Left hindlimb (tissue), 1 donor: ENCODE measurements at places on chromosomes 3 and 15.

GRCh38 chr3:66475386-66476020 is 25.3 kb downstream of the LRIG1 start:
- no peak for DNase-seq

- no peak for DNase-seq
Measured at GRCh38 chr15:72948662-72949061, 103.6 kb upstream of the NEO1 start.

- peak; percentile 35 for DNase-seq
Measured at GRCh38 chr3:184005941-184006507, 11.7 kb downstream of the ABCC5 start.

DNA sequence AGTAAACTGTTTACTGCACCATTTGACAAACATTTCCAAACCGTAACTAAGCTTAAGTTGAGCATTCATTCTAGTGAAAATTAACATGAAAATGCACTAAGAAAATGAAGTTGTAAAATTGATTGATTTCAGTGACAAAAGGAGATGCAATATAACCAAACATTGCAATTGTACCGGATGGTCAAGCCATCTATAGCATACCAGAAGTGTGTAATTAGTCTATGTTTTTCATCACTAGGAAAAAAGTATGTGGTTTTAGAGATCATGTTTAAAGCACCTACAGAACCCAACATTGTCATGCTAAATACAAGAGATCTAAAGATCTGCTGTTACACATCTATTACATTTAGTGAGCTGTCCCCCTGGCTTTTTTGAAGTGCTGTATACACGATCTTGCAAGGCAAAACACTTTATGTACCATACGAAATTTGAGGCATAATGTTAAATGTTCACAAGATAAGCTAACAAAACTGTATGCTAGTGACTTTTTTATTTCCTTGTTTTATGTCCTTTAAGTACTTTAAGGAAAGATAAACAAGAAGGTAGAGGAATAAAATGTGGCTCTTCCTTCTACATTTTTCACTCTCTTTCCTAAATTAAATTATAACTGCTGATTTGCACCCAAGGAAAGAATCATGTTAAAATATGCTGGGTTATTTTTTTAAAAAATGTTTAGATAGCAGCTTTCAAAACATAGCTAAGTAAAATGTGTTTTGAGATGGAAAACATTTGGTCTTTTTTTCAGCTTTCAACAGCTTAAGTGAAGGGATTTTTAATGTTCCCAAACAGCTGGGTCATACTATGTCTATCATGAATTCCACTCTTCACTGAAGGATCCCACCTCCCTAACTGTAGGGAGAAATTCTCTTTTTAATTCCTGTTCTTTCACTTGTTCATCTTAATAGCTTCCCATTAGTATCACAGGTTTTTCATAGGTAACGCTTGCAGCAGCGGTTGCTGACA is 498.0 kb downstream of the MECOM start:
- no peak for DNase-seq

DNA sequence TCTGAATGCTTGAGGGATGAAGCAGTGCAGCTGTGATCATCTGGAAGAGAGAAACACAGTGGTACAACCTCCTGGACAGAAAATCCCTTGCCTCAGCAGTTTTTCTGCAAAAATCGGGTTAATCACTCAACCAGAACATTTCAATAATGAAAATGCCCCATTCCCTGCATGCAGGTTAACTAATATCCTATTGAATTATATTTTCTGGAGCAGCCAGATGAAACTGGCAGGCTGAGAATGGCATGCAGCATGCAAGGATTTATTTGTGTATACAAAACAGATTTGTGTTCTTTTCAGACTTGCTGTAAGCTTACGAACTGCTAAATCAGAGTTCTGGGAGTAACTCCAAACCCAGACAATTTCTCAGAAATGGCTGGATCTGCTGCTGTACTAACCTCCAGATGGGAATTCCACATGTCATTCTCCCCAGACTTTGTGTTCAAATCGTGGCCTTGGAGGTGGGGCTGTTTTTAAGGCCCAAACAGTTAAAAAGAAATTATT is 39.1 kb downstream of the SLC9A9 start:
- DNase-seq: peak; percentile 74

DNA sequence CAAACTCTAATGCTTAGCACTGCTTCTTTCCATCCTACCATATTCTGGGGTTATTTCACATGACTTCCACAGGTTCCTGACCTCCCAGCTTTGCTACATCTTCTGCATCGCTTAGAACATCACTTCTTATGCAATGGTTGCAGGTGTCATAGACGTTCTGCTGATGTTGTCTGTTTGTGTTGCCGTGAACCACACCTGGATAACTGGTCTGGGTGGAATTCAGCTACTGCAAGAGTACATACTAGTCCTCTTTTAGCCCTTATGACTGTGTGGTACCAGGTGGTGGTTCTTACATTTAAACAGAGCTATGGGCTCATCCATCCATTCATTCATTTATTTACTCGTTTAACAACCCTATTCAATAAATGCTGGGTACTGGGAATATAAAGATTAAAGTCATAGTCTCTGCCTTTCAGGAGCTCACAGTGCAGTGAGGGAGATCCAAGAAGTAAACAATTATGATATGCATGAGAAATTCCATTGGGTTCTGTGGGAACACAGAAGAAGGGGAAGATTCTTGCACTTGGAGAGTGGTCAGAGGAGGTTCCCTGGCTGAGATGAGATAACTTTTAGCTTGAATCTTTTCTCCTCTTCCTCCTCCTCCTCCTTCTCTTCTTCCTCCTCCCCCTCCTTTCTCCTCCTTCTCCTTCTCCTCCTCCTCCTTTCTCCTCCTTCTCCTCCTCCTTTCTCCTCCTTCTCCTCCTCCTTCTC is 30.8 kb downstream of the TMEM45A start:
- no peak for DNase-seq

- DNase-seq: no peak
Measured at GRCh38 chr3:36476286-36476942, 96.1 kb downstream of the STAC start.

GRCh38 chr3:94587291-94587690 is 524.4 kb downstream of the NSUN3 start:
- DNase-seq: no peak

- no peak for DNase-seq
Measured at GRCh38 chr3:56833022-56833421, 31.3 kb upstream of the ARHGEF3 start.

GRCh38 chr15:58704155-58704865 is 45.2 kb downstream of the ADAM10 start:
- no peak for DNase-seq

DNA sequence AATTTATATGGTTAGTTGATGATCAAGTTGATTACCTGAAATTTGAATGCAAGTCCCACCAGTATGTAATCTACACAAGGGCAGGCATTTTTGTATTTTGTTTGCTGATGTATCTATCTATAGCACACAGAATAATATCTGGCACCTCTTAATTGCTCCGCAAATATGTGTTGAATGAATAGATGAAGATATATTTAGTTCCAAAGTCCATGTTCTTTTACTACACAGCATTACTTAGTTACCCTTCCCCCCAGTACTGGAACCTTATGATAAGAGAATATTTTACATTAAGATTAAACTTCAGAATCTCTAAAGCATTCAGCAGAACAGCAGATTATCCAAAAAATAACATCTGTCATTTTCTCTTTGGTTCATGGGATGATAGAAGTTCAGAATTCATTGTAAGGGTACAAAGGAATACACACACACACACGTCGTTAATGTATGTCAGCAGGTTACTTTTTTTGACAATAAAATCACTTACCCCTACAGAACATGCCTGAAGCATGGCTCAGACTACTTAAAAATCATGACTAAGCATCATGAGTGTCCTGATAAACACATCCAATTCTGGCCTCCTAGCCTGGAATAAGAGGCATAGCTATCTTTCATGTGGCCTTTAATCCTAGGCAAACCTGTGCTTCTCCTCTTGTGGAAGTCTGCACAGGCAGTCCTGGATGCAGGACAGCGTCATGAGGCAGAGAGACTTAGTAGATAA is 148.9 kb upstream of the TBC1D5 start:
- DNase-seq: no peak
